Cortex of kidney (tissue), 1 donor: ENCODE measurements at places on chromosomes 6 and 20.

GRCh38 chr6:116697480-116697879, 16.5 kb downstream of the KPNA5 start:
- no peak for DNase-seq

DNA sequence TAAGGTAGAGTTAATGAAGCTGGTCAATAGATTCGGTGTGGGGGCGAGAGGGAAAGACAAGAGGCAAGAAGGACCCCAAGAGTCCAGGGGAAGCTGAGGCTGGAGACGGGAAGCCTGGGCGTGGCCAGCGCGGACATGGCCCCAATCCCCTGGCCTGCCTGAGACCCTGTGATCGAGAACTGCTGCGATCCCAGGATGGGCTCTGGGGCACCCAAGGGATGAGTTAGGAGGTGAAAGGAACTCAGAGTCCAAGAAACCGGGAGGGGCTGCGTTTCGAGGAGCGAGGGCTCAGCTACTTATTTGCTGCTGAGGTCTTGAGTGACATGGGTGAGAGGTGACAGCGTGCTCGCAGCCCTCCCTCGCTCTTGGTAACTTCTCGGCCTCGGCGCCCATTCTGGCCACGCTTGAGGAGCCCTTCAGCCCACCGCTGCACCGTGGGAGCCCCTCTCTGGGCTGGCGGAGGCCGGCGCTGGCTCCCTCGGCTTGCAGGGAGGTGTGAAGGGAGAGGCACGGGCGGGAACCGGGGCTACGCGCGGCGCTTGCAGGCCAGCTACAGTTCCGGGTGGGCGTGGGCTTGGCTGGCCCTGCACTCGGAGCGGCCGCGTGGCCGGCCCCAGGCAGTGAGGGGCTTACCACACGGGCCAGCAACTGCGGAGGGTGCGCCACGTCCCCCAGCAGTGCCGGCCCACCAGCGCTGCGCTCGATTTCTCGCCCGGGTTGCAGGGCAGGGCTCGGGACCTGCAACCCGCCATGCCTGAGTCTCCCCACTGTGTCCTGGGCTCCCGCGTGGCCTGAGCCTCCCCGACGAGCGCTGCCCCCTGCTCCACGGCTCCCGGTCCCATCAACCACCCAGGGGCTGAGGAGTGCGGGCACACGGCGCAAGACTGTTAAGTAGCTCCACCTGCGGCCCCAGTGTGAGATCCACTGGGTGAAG, 58.2 kb downstream of the IRF4 start:
- no peak for DNase-seq

- DNase-seq: no peak
Measured at GRCh38 chr6:30657454-30657853, 10.5 kb downstream of the C6orf136 start.

DNA sequence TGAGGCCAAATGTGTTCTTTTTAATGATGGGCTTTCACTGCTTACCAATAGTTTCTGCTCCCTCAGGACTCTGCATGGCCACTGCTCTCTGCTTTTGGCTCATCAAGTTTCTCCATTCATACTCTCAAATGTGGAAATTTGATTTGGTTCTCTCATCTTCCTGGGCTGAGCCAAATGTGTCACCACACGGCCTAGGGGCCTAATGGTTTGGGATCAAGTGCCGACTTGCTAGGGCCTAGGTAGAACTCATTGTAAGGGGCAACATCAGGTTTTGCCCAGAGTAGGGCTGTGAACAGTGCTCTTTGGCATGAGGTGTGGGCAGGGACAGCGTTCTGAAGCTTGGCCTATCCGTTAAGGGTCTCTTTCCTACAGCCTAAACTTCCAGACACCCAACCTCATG, 3.9 kb upstream of the MRPS10 start:
- no peak for DNase-seq

DNA sequence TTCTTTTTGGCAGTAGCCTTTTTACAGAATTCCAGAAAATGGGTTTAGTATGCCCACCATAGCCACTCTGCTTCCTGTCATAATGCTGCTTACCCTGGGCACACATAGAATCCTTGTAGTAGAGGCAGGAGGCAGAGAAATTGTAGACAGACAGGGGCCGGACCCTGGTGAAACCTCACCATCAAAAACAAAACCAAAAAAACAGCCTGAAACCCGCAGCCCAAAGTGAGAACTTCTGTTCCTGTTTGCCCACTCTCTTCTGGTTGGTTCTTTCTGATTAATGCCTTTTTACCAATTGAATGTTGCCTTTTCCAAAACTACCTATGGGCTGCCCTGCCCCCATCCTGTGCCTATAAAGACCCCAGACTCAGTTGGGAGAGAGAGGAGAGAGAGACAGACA, 188.2 kb downstream of the CDKAL1 start:
- DNase-seq: no peak

- DNase-seq: no peak
Measured at GRCh38 chr20:62708591-62709536, at the start of gene NTSR1. Gene NTSR1 (plus strand): TSS chr20:62708836. CDS start chr20:62709208, 372 bp downstream.

- DNase-seq: no peak
Measured at GRCh38 chr20:64049878-64050260, 430 bp upstream of the SOX18 start.

DNA sequence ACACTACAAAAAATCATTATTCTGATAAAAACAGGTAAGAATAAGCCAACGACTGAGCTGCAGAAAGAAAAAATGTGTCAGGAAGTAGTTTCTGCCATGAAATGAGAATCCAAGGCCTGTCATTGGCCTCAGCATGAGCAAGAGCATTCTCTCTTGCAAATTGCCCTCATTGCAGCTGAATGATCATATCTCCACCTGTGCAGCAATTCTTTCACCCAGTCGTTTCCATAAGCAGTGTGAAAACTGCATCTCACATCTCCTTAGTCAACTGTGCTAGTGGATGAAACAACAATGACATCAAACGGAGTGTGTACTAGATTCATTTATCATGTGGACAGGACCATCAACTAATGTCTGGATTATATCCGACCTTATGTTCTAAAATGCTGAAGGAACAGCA, 88.2 kb upstream of the STXBP5 start:
- no peak for DNase-seq

GRCh38 chr6:107606407-107606806, 116.5 kb downstream of the SOBP start:
- DNase-seq: no peak

- no peak for DNase-seq
Measured at GRCh38 chr20:44888226-44889103, 3.0 kb downstream of the YWHAB start.

DNA sequence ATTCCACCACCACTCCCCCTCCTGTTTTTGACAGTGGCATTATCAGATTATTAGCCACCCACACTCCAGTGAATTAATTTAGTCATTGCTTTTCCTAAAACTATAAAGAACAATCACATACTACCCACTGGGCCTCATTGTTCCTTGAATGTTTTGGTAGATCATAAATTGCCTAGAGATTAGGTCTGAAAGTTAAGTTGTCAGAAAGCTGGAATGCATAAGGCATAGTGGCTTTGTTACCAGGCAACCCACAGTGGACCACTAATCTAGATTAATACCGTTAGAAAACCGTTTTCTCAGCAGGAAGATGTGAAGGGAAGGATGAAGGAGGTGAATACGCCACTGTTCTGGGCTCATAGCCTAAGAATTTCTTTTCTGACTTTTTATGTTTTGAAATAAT, 75.6 kb downstream of the SAMD3 start:
- DNase-seq: no peak

GRCh38 chr6:121695329-121695728, 259.9 kb downstream of the GJA1 start:
- no peak for DNase-seq

GRCh38 chr20:52847029-52847660, 125.0 kb upstream of the TSHZ2 start:
- DNase-seq: no peak

- no peak for DNase-seq
Measured at GRCh38 chr6:64782877-64783276, 924.1 kb downstream of the EYS start.

DNA sequence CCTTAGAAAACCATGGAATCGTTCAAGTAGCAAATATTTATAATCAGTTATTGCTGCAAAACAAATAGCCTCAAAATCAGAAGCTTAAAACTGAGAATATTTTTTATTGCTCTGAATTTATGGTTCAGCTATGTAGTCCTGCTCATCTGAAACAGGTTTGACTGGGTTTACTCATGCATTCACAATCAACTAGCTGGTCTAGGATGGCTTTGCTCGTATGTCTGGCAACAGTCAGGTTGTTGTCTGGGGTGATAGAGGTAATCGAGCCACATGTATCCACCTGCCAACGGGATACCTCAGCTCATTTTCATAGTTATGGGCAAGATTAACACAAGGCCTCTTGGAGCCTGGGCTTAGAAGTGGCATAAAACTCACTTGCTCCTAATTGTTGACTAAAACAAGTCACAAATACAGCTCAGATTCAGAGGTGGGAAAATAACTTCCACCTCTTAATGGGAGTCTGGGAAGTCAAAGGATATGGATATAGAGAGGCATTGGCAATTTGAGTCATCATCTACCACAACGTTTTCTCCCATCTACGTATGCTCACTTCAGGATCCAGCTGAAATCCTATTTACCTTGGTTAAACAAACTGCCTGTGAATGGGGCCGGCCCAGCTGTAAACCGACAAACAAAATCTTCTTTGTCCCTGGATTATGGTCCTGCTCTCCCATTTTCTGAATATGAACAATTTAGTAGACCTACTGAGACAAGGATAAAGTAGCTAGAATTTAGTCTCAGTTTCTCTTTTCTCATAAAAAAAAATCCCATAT, 54.5 kb upstream of the TENT5A start:
- DNase-seq: no peak

- DNase-seq: no peak
Measured at GRCh38 chr6:111975466-111975865, 78.4 kb upstream of the CCN6 start.

DNA sequence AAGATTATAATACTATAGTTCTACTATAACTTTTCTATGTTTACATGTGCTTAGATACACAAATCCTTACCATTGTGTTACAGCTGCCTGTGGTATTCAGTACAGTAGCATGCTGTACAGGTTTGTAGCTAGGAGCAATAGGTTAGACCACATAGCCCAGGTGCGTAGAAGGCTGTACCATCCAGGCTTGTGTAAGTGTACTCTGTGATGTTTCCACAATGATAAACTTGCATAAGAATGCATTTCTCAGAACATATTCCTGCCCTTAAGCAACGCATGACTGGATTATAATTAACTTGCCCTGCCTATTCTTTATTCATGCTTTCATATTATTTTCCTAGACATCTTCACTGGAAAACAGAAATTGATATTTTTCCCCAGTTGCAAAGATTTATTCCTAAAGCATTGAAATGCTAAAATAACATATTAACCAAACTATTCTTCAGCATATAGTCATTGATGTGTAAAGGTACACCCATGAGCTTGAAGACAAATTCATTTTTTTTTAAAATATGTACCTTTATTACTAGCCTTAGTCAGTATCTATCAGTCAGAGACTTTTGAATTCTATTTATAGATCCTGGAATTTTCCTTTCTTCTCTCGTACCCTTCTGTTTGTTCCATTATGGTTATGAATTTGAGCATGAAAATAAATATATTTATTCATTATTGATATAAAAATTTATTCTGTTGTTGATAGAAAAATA, 7.2 kb upstream of the CTAGE9 start:
- no peak for DNase-seq

GRCh38 chr6:157980288-157981131, 1.2 kb upstream of the SYNJ2 start:
- DNase-seq: no peak

- no peak for DNase-seq
Measured at GRCh38 chr20:54429364-54429763, 46.0 kb upstream of the DOK5 start.

- DNase-seq: no peak
Measured at GRCh38 chr6:139685009-139685408, 310.6 kb upstream of the CITED2 start.

DNA sequence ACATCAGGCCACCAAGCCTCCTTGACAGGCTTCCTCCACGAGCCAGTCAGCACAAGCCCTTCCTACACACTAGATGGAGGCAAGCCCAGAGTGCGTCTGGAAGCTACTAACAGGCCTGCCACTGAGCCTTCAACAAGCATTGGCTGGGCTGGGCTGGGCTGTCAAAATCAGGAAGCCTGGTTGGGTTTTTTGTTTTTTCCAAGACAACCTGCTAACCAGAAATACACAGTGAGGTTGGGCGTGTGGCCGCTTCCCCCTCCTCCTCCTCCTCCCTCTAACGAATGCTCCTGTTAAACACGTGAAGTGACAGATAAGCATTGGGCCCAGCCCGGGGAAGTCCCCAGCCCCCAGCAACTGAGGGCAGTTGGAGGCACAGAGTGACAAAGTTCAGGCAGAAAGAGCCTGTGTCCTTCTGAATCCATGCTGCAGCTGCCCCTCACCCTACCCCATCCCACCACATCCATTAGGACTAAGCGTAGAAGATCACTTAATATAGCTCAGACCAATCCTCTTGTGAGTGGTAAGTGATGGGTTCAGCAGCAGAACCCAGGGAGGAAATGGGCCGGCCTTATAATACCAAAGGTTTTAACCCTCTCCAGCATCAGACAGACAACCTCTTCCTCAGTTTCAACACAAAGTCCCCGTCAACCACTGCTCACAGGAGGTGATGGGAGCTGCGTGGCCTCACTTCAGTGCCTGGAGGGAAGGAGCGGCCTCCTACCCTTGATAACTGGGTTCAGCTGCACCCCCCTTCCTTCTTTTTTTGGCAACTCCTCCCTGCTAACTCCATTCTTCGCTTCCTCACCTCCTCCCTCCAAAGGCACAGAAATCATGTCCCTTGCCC, 1.1 kb downstream of the NFATC2 start:
- DNase-seq: no peak

DNA sequence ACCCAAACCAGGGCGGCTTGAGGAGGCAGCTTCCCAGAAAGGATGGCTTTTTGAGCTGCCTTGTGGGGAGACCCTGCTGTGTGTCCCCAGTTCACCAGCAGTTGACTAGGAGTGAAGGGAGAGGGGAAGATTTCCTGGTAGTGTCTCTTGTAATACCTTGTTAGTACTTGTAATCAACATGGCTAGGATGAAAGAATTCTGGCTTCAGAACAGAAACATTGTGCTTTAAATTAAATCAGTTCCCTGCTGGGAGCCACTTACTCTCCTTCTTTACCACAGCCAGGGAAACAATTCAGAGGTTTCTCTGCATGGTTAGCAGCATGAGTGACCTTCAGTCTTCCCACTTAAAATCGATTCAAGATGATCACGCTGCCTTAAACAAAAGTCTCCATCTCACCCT, 525.4 kb upstream of the ID4 start:
- no peak for DNase-seq

DNA sequence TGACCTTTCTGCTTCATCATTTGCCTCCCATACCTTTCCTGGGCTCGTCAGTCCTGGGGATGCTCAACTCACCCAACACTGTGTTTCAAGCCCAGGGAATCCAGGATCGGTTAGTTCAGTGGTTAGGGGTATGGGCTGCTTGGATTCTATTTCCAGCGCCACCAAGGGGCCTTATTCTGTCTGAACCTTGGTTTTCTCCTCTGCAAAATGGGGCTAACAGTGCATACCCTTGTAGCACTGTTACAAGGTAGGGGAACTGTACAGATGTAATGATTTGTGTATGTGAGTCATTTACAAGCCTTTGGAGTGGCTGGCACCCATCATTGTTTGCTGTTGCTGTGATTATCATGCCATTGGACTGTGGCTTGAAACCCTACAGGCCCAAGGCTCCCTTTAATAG, 14.5 kb upstream of the CSNK2A1 start:
- no peak for DNase-seq

GRCh38 chr20:38342713-38343310, 3.5 kb upstream of the LBP start:
- no peak for DNase-seq

GRCh38 chr6:43827898-43828297, 57.9 kb downstream of the VEGFA start:
- DNase-seq: no peak

GRCh38 chr6:53067849-53068361, 2.7 kb downstream of the FBXO9 start:
- DNase-seq: no peak
